Activated CD8-positive, alpha-beta T cell treated with anti-CD3 and anti-CD28 coated beads for 36 hours (primary cell): ENCODE measurements at places on chromosomes 3 and 15.

DNA sequence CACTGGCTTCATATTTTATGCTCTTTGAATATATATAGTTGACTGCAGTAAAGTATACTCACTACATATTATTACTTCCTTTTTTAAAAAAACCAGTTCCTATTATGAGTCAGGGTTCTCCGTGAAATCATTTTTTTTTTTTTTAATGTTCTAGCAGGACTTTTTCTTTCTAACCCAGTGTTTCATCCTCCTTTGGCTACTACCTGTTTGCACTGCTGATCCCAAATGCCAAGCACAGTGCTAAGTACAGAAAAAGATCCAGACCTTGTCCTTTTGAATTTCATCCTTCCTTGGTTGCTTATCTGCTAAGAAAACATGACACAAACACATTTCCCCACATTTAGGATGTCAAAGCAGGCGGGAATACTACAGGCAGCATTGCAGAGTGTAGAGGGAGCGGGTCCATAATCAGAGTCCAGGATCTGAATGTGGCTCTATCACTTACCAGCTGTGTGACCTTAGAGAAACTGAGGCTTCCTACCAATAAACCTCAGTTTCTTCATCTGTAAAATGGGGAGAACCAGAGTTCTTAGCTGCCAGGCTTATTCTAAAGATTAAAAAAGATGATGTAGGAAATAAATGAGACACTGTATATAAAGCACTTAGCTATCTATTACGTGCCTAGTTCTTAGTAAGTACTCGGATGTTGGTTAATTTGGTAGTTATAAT is 37.2 kb upstream of the ANPEP start:
- no peak for DNase-seq

- DNase-seq = no peak
These were observed 54.5 kb upstream of the APEH start for GRCh38 chr3:49619649-49620048.

- peak; percentile 48 for DNase-seq
These were observed 43.5 kb downstream of the CFAP92 start for GRCh38 chr3:128950223-128950938.

DNA sequence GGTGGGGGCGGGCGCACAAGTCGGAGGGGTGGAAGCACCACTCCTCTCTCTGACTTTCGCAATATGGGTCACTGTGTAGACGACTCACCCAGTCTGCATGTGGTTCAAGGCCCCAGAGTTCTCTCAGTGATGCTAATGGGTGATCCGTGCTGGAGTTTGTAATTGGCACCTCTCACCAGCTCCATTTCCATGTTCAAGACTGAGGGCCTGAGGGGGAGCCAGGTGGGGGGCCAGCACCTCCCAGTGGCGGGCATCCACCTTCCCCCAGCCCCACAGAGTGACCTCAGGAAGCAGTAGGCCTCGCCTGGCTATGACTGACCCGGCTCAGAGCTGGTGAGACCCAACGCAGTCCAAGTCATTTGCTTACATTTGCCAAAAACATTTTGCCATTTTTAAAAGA is 230.0 kb upstream of the ST8SIA2 start:
- no peak for DNase-seq

GRCh38 chr3:106758459-106758858 is 618.8 kb upstream of the CCDC54 start:
- no peak for DNase-seq

GRCh38 chr3:100264242-100264641 is 3.5 kb downstream of the TBC1D23 start:
- no peak for DNase-seq

- no peak for DNase-seq
These were observed 212.6 kb downstream of the ZNF621 start for GRCh38 chr3:40737343-40737742.

- DNase-seq = no peak
These were observed 214.8 kb downstream of the TBC1D2B start for GRCh38 chr15:77862651-77863104.

DNA sequence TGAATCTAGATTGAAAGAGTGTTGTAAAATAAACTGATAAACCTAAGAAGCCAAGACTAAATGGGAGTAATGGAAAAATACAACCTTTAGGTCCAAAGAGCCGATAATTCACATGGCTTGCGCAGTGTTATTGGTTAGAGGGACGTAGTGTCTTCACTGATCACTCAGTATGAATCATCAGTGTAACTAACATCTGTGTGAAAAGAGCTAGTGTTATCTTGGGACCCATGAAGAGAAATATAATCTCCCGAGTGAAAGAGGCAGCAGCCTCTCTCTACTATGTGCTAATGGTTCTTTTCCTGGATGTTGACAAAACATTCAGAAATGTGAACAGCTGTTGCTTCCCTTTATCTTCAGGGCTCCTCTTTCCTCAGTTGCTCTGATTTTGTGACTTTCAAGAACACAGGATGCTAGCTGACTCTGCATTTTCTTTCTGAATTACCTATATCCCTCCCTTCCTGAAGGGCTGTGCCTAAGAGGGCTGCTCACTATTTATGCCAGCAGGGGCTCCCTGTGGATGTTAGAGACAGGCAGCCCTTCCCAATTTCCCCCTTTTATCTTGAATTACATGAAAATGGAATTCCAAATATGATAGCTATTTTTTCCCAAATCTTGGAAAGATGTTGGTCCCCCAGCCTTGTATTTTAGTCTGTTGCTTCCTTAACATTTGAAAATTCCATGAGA is 128.8 kb downstream of the GRM7 start:
- DNase-seq = no peak

- no peak for DNase-seq
These were observed 107.7 kb upstream of the CADPS start for GRCh38 chr3:62982795-62983455.

DNA sequence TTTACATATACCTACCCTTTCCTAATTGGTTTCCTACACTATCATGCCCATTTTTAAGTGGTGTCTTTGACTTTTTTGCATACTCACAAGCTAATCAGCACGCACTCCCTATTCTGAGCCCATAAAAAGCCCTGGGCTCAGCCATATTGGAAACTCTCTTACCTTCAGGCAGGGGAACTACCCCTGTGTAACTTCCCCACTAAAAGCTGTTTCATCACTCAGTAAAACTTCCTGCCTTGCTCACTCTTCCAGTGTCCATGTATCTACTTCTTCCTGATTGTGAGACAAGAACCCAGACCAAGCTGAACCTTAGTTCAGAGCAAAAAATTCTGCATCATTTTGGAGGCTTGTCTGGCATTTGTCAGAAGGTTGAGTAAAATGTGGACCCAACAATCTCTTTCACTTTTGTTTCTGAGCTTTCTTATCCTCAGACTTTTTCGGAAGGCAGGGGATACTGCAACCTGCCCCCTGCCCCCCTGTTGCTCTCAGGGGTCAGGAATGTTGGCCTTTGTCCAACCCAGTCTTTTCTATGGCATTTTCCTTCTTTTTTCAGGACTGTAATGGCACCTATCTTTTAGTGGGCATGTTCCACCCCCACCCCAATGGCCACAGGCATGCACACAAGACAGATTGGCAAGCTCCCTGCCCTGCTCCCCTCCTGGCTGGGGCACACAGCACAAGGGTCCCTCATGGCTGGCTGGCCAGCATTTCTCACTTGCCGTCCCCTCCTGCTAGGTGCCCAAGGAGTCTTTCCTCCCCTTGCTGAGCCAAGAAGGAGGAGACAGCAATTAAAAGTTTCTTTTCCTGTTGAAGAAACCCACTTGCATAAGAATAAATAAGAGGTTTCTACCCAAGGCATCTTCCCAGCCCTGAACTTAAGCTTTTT is 26.3 kb upstream of the TMEM45A start:
- no peak for DNase-seq

GRCh38 chr15:92580521-92580920 is 75.1 kb downstream of the FAM174B start:
- DNase-seq = no peak

DNA sequence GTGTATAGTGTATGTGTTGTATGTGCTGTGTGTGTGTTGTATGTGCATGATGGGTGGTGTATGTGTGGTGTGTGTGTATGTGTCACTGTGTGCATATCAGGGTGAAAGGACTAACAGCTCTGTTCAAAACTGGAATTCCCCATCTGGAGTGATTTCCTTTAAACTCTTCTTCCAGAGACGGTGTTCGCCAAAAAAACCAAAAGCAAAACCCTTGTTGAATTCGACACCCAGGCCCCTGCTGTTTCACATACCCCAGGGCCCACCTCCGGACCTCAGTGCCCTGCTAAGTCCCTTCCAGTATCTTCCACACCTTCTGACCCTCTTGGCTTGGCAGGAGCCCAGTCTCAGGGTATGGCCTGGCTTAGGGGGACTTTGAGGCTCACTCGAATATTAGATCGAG is 44.9 kb upstream of the SEC13 start:
- no peak for DNase-seq

- DNase-seq = no peak
These were observed 59.6 kb downstream of the PLCL2 start for GRCh38 chr3:16944356-16944755.

DNA sequence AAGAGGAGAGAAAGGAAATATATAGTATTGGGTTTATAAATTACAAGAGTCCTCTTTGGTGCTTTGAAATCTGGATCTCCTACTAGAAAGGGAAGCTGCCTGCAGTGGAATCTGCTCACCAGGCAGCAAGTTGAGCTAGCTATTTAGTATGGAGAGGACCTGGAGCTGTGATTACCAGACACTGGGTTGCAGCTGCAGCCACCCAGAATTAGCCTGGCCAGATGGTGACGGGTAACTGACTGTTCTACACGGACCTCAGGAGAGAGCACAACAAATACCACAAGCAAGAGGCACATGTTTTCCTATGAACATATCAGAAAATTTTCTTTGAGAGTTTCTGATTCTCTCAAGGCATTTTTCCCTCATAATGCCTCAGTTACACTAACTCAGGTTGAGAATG is 46.5 kb downstream of the SYNPR start:
- no peak for DNase-seq

DNA sequence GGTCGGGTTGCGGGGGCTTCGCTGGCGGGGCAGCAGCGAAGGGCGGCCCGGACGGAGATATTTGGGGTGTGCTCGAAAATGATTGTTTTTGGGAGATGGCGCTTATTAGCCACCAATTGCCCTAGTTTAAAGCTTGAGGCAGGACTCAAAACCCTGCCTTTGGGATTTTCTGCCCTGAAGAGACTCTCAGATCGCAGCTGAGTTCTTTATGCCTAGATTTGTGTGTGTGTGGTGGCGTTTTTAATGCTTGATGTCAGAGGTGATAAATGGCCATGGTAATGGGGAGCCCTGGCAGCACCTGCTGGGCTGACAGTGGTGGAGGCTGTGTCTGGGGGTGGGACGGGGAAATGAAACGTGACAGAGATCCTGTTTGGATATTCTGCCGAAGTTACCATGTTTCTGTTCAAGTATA is 604 bp downstream of the KCTD6 start:
- peak; percentile 53 for DNase-seq

GRCh38 chr15:63369296-63369695 is 12.3 kb downstream of the CA12 start:
- no peak for DNase-seq

GRCh38 chr15:45402955-45403877 is 24.9 kb upstream of the GATM start:
- DNase-seq = peak; percentile 40

GRCh38 chr3:125662675-125663074 is 67.4 kb upstream of the OSBPL11 start:
- no peak for DNase-seq

DNA sequence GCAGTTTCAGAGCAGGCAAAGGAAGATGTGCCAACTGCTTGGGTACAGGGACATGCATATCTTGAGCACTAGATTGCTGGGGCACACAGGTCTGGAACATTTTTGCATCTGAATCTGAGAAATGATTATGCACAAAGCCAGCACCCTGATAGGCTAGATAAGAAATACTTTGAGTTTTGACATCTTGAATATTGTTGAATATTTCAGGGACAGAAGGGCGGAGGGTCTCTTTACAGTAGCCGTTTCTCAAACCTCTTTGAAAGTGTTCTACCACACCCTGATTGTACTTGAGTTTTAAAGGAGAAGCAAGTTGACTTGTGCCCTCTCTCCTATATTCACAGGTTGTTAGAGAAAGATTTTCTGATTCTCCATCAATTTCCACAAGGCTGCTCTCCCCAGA is 188.1 kb upstream of the STRIT1 start:
- DNase-seq = no peak

GRCh38 chr15:41978534-41978933 is 6.2 kb upstream of the EHD4 start:
- no peak for DNase-seq

- DNase-seq = no peak
These were observed 17.4 kb downstream of the AADACL2 start for GRCh38 chr3:151751161-151751560.

DNA sequence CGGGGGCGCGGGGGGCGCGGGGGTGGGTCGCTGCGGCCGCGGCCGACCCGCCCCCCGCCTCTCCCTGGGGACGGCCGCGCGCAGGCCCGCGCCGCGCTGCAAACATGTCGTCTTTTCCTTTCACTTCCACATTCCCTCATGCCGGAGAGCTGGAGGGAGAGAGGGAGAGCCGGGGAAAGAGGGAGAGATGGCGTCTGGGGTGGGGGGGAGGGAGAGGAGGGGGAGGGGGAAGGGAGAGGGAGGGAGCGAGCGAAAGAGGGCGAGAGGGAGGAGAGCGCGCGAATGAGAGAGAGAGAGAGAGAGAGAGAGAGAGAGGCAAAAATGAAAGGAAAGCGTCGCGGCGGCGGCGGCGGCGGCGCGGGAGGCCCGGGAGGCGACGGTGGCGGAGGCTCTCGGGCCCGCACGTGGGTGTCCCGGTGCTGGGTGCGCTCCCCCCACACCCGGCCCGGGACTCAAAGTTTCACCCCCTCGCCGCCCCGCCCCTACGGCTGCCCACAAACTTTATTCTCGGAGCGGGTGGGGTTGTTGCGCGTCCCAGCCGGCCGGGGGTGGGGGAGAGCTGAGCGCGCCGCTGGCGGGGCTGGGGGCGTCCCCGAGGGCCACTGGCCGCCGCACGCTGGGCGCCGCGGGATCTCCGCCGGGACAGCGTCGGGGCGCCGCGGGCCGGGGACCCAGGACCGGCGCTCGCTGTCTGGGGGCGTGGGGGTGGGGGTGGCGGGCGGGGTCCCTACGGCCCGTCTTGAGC is 731 bp downstream of the ZNF710 start:
- DNase-seq = peak; percentile 72

DNA sequence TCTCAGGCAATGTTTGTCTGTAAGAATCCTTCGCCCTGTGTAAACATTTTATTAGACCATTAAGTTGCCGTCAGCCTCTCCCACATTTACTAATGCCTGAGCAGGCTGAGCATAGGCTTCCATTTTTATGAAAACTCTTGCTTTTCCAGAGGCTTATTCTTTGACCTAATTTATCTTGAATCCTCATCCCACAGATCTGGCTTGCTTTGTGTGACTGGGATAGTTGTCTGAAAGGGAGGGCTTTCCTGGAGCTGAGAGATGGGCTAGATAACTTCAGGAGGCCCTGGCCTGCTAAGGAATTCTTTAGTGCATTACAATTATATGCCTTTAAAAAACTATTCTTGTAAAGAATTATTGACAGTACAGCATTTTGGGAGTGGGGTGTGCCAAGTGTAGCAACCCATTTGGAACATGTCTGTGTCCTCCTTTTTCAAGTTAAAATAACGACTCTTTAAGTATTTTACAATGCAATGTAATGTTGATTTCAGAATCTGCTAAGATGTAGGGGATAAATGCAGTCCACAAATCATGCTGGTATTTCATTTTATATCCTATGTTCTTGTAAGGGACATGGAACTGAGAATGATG is 52.4 kb downstream of the EEFSEC start:
- DNase-seq = no peak

GRCh38 chr3:62462104-62462762 is 88.9 kb upstream of the FEZF2 start:
- DNase-seq = no peak

GRCh38 chr3:43388915-43389314 is 102.6 kb downstream of the SNRK start:
- DNase-seq = no peak
